ENCODE measurements at places on chromosomes 4 and X.

DNA sequence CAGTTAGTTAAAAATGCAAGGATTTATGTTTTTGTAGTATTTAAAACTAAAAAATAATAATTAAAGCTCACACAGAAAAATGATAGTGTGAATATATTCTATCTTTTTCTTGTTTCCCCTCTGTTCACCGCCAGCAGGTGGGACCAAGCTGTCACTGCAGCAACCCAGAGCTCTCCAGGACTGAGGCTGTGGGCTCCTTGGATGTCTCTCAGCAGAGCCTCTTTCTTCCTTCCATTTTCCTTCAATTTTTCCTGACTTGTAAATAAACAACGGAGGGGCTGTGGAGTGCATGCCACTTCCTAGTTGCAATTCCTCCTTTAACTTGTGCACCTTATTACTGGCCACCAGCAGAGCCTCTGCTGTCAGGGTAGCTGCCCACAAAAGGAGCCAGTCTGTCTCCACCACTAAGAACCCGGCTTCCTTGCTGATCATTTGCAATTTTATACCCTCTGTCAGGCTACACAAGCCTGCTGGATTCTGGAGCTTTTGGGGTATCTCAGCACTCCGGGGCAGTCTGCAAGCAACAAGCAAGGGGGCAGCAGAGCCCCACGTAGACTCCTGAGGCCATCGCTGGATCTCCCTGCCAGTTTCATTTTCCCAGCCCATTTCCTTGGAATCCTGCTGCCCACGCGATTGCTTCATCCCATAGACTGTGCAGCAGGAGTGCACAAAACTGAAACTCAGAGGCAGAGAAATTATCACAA is 1467.4 kb downstream of the C4orf33 start:
- DNase-seq = no peak

GRCh38 chr4:48275686-48276085 is 6.0 kb upstream of the TEC start:
- DNase-seq = no peak

DNA sequence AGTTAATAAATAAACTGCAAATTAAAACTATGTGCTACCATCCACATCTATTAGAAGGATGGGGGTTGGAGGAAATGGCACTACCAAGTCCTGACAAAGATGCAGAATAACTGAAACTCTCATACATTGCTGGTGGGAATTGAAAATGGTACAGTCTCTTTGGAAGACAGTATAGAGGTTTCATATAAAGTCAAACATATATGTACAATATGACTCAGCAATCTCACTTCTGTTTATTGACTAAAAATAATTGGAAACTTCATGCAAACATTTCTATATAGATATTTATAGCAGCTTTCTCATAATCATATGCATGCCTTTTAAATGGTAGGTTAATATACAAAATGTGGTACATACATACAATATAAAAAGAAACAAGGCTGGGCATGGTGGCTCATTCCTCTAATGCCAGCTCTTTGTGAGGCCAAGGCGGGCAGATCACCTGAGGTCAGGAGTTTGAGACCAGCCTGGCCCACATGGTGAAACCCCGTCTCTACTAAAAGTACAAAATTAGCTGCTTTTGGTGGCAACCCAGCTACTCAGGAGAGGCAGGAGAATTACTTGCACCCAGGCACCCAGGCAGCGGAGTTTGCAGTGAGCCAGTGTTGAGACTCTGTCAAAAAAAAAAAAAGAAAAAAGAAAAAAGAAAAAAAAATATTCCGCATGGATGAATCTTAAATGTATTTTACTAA is 225.0 kb upstream of the CXXC4 start:
- DNase-seq = no peak

DNA sequence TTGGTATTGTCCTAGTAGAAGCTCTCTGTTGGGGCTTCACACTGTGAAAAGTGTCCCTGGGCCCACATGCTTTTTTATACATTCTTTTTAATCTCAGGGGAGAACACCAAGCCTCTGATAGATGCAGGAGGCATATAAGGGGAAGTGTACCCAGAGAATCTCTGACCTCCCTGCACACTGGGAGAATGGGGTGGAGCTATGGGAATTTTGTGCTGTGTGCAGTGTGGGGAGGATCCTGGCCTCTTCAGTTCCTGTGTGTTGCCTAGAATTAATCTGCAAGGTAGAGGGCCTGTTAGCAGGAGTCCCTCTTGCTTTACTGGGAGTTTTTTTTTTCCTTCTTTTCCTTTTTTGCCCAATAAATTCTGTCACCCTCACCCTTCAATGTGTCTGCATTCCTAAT is 49.2 kb upstream of the SPIN4 start:
- DNase-seq = no peak

DNA sequence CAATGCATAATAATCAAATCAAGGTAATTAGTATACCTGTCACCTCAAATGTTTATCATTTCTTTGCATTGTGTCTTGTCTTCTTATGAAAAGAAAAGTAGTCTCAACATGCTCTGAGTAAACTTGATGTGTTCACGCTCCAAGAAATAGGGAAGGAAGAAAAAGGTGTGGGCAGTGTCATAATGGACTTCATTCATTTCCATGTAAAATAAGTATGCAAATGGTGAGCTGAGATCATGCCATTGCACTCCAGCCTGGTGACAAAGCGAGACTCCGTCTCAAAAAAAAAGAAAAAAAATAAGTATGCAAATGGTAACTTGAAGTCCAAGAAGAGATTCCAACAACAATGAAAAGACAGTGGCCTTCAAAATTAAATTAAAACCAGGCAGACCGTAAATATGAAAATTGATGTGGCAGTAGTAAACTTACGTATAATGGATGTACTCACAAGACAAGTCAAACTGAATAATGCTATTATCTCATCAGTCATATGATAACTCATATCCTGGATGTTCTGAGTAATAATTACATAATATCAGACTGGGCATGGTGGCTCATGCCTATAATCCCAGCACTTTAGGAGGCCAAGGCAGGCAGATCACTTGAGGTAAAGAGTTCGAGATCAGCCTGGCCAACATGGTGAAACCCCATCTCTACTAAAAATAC is 6.0 kb upstream of the CWH43 start:
- DNase-seq = no peak

DNA sequence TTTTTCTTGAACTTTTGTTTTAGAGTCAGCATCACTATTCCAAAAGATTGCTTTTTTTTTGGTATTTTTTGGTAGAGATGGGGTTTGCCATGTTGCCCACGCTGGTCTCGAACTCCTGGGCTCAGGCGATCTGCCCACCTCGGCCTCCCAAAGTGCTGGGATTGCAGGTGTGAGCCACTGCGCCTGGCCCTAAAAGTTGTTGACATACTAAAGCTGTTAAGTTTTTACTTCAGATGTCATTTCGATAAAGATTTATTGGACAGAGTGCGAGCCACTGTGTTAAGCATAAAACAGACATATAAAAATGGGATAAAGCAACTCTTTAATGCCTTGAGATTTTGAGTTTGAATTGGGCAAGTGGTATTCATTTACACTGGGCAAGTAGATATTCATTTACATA is 28.3 kb downstream of the USO1 start:
- DNase-seq = no peak

DNA sequence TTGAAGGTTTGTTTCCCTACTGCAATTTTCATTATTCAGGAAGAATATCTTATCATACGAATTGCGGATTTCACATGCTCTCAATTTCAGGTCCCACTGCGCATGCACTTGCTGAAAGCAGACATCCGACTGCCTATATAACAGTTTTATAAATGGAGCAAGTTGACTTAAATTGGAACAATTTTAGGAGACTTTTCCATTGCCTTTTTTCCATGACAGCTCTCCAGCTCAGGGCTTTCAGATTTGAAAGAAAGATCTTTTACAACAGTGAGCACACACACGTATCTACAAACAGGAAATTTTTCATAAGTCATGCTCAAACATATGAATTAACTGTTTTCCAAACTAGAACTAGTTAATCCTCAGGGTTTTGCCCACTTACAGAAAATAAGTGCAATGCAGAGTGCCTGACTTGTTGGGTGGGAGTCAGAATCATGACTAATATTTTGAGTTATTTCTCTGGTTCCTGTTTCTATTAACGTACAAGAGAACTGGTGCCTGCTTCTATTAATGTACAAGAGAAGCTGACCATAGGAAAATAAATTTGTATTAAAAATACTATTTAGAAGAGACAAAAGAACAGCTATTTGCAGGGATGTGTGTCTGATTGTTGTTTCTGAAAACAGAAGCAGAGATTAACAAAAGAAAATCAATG is 137.9 kb downstream of the GPC3 start:
- no peak for DNase-seq

All from activated T-helper 1 cell treated with anti-CD3 and anti-CD28 coated beads, Interleukin-2, amount 50 U/mL, for 16 hours (primary cell).